ENCODE measurements at places on chromosomes 4 and X.

- DNase-seq: no peak
Measured at GRCh38 chr4:81225252-81225651, 10.2 kb upstream of the PRKG2 start.

DNA sequence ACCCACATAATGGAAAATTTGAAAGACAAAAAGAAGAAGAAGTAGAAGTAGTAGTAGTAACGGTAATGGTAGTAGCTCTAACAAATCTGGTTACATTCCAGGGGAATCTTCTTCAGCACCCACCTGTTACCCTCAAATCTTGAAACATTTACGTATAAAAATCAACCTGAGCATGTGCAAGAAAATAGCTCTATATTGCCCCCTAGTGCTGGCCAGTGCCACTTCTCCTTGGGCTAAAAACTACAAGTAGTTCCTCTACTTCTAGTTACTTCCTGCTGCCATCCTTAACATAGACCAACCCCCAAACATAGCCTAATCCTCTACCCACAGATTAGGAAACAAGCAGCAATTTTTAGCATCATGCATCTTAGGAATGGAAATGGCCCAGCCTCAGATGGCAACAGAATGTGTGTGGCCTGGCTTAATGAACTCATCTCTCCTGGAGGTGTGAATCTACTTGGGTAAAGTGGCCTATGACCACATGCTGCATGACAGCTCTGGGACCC is 3.1 kb downstream of the PDGFC start:
- DNase-seq: no peak

- DNase-seq: no peak
Measured at GRCh38 chr4:2361366-2362265, 56.8 kb downstream of the ZFYVE28 start.

DNA sequence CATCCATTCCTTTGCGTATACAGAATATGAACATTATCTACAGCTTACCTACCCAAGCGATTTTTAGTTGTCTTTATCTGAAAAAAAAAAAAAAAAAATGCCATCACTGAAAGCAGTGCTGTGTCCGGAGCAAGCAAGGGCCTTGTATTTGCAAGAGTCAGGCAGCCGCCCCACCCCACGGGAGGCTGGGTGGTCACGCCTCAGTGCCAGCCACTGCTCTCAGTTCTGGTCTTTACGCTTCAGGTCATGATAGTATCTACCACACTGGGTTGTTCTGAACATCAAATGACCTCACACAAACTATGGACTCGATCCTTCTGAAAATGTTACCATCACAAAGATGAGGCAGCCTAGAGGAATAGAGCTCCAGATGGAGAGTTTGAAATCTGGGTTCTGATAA is 62.7 kb upstream of the HELT start:
- no peak for DNase-seq

- no peak for DNase-seq
Measured at GRCh38 chr4:6378493-6379445, 93.6 kb downstream of the PPP2R2C start.

- DNase-seq: no peak
Measured at GRCh38 chrX:111336141-111336540, 65.9 kb upstream of the CAPN6 start.

GRCh38 chrX:135740681-135741149 is 27.3 kb downstream of the CT45A1 start:
- DNase-seq: peak; percentile 58

- no peak for DNase-seq
Measured at GRCh38 chr4:24915121-24915922, 2.5 kb upstream of the CCDC149 start.

DNA sequence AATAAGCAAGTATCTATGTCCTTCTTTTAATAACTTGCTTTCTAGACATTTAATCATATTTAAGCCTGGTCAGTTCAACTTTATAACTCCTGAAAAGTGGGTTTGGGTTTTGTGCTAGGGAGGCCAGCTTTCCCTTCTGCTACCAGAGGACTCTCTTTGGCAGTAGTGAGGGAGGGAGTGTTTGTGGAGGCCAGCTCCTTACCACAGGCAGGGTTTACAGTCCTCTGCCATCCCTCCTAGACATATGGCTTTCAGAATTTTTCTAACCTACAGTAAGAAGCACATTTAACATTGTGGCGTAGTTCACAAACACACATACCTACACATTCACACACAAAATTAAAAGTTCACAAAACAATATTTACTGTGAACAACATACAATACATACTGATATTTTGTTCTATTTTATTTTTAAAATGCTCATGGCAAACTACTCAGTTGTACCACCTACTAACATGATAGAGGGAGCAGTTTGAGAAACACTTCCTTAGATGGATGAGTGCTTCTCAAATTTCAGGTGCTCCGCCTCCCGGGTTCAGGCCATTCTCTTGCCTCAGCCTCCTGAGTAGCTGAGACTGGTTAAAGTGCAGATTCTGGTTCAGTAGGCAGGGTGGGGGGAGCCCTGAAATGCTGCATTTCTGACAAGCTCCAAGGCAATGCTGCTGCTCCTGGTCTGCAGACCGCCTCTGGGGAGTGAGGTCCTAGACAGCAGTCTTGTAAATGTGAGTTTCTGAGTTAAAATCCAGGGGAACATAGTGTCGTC is 86.7 kb downstream of the PTTG2 start:
- no peak for DNase-seq

DNA sequence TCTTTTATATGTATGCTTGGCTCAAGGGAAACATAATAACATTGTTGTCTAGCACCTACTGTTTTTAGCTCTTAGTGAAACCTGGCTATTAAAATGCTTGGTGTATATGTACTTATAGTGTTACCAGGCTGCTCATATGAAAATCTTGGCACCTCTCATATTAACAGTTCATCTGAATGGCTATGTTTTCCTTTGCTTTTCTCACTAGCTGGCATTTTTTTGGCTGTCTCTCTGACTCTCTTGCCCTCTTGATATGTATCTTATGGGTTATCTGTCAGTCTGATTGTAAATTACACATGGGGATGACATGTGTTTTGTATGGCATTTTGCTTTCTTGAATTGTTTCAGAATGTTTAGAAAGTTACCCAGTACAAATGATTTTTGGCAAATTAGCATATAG is 158.0 kb downstream of the ARHGAP24 start:
- DNase-seq: no peak

GRCh38 chr4:22486276-22486675 is 29.6 kb downstream of the ADGRA3 start:
- no peak for DNase-seq

DNA sequence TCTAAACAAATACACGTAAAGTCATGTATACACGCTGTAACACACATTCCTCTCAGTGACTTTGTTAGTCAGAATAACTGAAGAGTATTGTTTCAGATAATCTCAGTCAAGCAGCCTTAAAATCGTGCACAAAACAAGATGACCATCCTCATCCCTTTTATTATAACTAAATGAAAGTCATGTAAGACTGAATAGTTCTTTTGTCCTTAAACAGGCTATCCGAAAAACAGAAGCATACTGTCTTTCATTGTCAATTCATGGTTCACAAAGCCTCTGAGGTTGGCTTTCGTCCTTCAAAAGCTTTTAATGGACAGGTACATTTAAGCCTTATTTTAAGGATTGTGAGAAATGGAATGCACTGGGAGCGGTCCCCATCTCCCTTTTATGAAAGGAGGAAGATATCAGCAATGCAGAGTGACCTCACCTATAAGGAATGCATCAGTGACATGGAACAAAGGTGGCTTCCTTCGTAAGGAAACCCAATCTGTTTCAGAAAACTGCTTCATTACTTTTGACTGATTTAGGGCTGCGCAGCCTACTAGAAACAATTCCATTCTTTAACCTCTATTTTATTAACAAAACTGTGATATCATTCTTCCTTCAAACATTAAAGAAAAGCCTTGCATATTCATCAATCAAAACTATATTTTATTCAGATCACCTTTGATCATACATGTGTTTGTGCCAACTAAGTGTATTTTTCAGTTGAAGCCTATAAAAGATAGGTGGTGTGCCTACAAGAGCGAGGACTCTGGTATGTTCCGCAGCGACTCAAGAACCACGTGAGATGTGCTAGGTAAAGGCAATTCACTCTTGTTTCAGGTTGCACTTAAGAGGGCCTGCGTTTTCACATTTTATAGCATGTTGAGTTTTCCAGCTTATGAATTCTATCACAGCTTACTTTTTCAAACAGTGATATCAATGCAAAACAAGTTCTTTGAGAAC is 19.2 kb downstream of the SH3RF1 start:
- no peak for DNase-seq

DNA sequence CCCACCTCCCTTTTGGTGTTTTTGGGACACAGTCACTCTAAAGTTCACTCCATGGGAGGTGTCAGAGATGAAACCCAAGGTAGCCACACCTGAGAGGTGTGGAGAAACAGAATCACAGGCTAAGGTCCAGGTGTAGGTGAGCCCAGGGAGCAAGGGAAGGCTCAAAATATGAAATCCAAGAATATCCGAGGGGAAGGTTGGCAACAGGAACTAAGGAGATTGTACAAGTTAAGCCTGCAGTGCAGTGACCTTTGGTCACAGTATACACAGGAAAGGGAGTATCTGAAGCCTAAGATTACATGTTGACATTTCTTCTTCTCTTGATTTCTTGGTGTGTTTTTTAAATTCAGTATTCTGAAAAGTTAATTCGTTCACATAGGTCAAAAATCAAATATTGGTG is 46.5 kb downstream of the PHF8 start:
- no peak for DNase-seq

GRCh38 chrX:119495734-119496726 is 27.8 kb downstream of the SLC25A5 start:
- DNase-seq: no peak

- DNase-seq: peak; percentile 53
Measured at GRCh38 chr4:1809754-1810502, 16.8 kb downstream of the FGFR3 start.

DNA sequence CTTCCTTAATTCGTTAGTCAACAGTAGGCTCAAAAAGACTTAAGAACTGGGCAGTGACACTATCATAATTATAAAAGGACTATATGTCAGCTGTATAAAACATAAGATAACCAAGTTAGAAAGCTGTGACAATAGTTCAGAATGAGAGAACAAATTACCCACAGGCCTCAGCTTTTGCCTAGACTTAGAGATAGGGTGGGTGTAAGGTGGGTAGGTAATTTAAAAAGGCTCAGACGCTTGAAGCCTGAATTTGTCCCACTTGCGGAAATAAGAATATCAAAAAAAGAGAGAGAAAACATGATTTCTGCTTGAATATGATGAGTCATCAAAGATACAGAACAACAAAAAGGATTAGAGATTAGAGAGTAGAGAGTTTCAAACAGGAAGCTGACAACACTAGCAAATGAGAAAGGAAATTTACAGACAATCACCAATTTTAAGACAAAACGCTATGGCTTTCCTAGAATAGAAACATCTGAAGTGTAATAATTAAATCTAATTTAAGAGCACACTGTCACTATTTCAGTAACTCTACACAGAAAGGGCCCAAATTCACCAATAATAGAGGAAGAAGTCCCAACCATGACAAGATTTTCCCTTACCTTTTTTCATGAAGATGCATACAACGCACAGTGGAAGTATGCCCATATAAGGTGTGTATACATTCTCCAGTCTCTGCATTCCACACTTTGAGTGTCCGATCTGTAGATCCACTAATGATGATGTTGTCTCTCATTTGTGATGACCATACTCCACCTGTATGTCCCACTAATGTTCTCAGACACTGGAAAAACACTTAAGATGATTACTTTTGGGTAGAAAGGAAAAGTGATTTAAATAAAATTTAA is 208.1 kb downstream of the FBXW7 start:
- DNase-seq: no peak

DNA sequence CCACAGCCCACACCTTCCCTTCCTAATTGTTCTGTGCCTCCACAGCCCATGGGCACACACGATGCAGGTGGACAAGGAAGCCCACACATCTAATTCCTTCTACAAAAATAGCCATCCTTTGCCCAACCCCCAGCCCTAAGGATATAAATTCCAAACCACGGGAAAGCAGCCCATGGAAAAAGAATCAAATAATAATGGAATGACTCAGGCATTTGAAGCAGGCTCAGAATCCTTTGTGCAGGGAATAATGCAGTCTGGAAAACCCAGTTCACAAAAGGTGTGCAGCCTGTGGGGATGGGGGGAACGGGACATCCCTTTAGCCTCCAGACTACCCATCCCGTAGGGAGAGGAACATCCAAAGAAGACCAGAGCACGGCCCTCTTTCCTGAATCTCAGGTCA is 342.3 kb upstream of the GALNT7 start:
- DNase-seq: no peak

DNA sequence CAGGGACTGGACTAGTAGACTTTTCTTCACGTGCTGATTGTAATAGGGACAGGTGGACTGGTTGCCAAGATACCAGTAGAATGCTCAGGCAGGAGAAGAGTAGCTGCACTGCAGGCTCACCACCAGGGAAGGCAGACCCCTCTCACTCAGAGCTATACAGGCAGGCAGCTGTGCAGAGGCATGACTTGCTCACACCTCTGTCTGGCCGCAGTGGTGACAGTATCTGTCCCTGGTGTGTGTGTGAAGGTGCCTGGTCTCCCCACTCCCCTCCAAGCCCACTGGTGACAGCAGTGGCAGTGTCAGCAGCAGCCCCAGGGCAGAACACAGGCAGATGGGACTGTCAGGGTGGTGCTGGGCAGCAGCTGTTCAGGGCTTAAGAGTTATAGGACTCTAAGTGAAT is 140.7 kb downstream of the RPS6KA6 start:
- DNase-seq: no peak

- no peak for DNase-seq
Measured at GRCh38 chr4:70544279-70544868, 26.0 kb downstream of the AMTN start.

- DNase-seq: no peak
Measured at GRCh38 chrX:144798972-144799371, 448.3 kb upstream of the SPANXN1 start.

- peak; percentile 60 for DNase-seq
Measured at GRCh38 chrX:48021026-48021900, 14.5 kb downstream of the SPACA5 start.

GRCh38 chrX:42708222-42708621 is 69.7 kb downstream of the PPP1R2C start:
- no peak for DNase-seq

- no peak for DNase-seq
Measured at GRCh38 chrX:133723930-133724329, 261.5 kb downstream of the GPC3 start.

GRCh38 chrX:19846995-19847790 is 40.2 kb downstream of the SH3KBP1 start:
- no peak for DNase-seq

DNA sequence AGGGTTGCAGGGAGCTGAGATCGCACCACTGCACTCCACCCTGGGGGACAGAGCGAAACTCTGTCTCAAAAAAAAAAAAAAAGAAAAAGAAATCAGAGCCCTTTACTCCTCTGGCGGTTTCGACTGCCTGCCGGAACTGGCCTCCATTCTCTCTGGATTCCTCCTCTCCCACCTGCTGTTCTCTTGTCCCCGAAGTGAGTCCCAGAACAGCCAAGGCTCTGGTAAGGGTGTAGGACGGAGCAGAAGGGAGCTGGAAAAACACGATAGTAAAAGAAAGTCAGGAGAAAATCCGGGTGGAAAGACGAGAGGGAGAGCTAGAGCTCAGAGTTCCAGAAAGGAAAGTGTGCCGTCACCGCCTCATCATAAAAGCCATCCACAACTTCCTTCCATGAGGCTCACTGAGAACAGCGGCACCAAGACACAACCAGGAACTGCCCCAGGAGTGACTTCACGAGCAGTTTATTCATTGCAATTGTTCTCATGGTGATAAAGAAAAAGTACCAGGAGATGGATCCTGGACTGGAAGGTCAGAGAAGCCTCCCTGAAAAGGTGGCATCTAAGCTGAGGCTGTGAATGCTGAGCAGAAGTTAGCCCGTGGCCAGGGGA is 12.3 kb downstream of the TLR3 start:
- no peak for DNase-seq

- DNase-seq: no peak
Measured at GRCh38 chrX:40009462-40009851, 88.3 kb downstream of the BCOR start.

- no peak for DNase-seq
Measured at GRCh38 chr4:181830404-181831035, 412.7 kb upstream of the TENM3 start.

All from activated CD4-positive, alpha-beta T cell treated with anti-CD3 and anti-CD28 coated beads for 24 hours (primary cell).